ENCODE measurements at places on chromosomes 7 and 10. TPM values are rescaled to one million over a fixed set of nuclear protein-coding genes. Genes with fewer than 3 reads are reported as not detected.
A peak's percentile ranks its signal among the peaks of the same experiment; 100 is the strongest.

DNA sequence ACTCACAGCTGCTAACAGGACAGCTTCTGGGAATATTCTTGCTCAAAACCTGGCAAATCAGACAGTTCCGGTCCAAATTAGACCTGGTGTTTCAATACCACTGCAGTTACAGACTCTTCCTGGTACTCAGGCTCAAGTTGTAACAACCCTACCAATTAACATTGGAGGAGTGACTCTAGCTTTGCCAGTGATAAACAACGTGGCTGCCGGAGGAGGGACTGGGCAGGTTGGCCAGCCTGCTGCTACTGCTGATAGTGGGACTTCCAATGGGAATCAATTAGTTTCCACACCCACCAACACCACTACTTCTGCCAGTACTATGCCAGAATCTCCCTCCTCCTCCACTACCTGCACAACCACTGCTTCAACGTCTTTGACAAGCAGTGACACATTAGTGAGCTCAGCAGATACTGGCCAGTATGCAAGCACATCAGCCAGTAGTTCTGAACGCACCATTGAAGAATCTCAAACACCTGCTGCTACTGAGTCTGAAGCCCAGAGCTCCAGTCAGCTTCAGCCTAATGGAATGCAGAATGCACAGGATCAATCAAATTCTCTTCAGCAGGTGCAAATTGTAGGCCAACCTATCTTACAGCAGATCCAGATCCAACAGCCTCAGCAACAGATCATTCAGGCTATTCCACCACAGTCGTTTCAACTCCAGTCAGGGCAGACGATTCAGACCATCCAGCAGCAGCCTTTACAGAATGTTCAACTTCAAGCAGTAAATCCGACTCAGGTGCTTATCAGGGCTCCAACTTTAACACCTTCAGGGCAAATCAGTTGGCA is 2.1 kb downstream of the SP4 start:
- no peak overlapping the region for H3K4me3 ChIP-seq
- no peak overlapping the region for H3K27ac ChIP-seq
- H3K27me3 ChIP-seq, result no peaks in the 10 kb centered on the region
- DNase-seq, result peak; percentile 25
- peaks cover 36% of the 10 kb centered on the region for H3K4me1 ChIP-seq

- DNase-seq, result no peak
- no peaks in the 10 kb centered on the region for H3K27me3 ChIP-seq
- no peak overlapping the region for H3K4me3 ChIP-seq
Observed at GRCh38 chr7:24741679-24742505, 15.4 kb downstream of the GSDME start.

DNA sequence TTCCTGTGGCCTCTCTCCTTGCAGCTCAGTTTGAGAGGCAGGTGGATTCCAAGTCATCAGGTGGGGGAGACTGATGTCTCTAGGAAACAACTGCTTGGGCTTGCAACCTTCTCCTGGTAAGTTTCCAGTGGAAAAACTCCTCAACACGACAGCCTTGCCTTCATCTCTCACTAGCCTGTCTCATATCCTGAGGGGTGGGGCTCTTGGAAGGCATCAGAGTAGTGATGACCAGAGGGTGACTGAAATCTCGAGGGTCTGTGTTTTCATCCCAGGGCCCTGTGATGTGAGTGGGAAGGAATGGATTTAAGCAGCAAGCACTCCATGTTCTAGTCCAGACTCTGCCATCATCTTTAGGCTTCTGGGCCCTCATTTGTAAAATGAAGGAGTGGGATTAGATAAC is 107.0 kb downstream of the NRP1 start:
- H3K4me1 ChIP-seq, result no peaks in the 10 kb centered on the region
- DNase-seq, result no peak

- H3K36me3 ChIP-seq, result no peaks in the 10 kb centered on the region
- no peaks in the 10 kb centered on the region for H3K4me1 ChIP-seq
- H3K27ac ChIP-seq, result no peak overlapping the region
- H3K4me3 ChIP-seq, result no peak overlapping the region
- no peaks in the 10 kb centered on the region for H3K27me3 ChIP-seq
Observed at GRCh38 chr7:50211130-50212015, 93.1 kb upstream of the IKZF1 start.

GRCh38 chr7:138196971-138197896 is 121.0 kb downstream of the AKR1D1 start:
- no peak overlapping the region for H3K27ac ChIP-seq
- DNase-seq, result no peak
- H3K27me3 ChIP-seq, result no peaks in the 10 kb centered on the region
- H3K36me3 ChIP-seq, result no peaks in the 10 kb centered on the region
- no peaks in the 10 kb centered on the region for H3K4me1 ChIP-seq

RGR gene
- total RNA-seq, result not detected

- DNase-seq, result peak; percentile 43
- H3K27me3 ChIP-seq, result no peaks in the 10 kb centered on the region
- H3K27ac ChIP-seq, result no peak overlapping the region
- H3K4me3 ChIP-seq, result no peak overlapping the region
- H3K36me3 ChIP-seq, result no peaks in the 10 kb centered on the region
Observed at GRCh38 chr7:154720016-154720415, 282.9 kb downstream of the PAXIP1 start.

DNA sequence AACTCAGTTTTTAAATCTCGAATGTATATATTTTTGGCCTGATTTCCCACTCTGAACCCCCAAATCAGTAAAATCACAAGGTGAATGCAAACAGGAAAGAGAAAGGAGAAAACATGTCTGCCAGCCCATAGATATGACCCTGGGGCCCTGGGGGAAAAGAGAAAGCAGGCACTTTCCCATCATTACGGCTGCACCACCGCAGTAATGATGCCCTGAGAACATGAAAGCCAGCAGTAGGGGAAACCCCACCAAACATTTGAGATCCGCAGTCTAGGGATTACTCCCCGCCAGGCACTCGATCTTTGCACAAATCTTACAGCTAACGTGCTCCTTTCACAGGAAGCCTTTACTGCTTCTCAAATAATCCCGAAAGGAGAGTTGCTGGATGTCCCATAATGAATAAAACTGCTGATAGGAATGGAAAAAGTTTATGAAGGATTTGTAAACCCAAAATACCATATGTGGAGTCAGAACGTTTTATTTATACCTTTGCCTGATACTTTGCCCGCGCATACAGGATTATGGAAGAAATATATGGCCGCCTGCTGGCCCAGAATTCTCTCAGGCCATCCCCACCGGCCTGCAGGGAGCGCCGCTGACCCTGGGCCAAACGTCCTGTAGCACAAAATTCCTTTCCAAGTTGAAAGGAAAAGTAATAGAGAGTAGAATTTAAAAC is 180.0 kb upstream of the INHBA start:
- H3K4me1 ChIP-seq, result no peaks in the 10 kb centered on the region
- DNase-seq, result no peak
- no peaks in the 10 kb centered on the region for H3K27me3 ChIP-seq
- H3K27ac ChIP-seq, result no peak overlapping the region

SMO gene
- total RNA-seq, result 4.4 TPM

NEUROG3 gene
- not detected for total RNA-seq

DNA sequence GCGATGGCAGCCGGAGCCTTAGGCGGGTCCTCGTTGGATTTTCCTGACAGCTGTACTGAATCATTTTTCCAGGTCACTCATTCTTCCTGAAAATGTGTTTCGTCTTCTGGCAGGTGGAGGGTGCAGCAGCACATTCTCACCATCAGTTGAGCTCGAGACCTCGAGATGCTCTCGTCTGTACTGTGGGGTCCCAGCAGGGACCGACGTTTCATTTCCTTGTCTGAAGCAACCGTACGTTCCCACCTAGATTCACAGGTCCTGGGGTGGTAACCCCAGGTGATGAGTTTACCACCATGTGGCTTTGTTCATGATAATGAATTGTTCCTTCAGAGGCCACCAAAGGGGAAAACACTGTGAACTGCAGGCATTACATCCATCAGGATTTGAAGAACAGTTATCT is 298.5 kb upstream of the FOXK1 start:
- H3K4me1 ChIP-seq, result no peaks in the 10 kb centered on the region
- H3K27me3 ChIP-seq, result no peaks in the 10 kb centered on the region
- H3K27ac ChIP-seq, result no peak overlapping the region
- H3K36me3 ChIP-seq, result no peaks in the 10 kb centered on the region

- H3K4me1 ChIP-seq, result no peaks in the 10 kb centered on the region
- no peaks in the 10 kb centered on the region for H3K27me3 ChIP-seq
- no peaks in the 10 kb centered on the region for H3K36me3 ChIP-seq
Observed at GRCh38 chr7:80644054-80644453, 5.6 kb downstream of the CD36 start.

GRCh38 chr10:112360308-112361270 is 13.3 kb upstream of the ACSL5 start:
- no peak overlapping the region for H3K4me3 ChIP-seq
- H3K27ac ChIP-seq, result no peak overlapping the region
- H3K4me1 ChIP-seq, result no peaks in the 10 kb centered on the region
- H3K36me3 ChIP-seq, result no peaks in the 10 kb centered on the region
- H3K27me3 ChIP-seq, result no peaks in the 10 kb centered on the region

GRCh38 chr10:93113042-93113441 is 39.3 kb downstream of the CYP26A1 start:
- DNase-seq, result no peak
- H3K4me1 ChIP-seq, result no peaks in the 10 kb centered on the region
- H3K27me3 ChIP-seq, result no peaks in the 10 kb centered on the region
- no peaks in the 10 kb centered on the region for H3K36me3 ChIP-seq
- H3K4me3 ChIP-seq, result no peak overlapping the region
- H3K27ac ChIP-seq, result no peak overlapping the region

DNA sequence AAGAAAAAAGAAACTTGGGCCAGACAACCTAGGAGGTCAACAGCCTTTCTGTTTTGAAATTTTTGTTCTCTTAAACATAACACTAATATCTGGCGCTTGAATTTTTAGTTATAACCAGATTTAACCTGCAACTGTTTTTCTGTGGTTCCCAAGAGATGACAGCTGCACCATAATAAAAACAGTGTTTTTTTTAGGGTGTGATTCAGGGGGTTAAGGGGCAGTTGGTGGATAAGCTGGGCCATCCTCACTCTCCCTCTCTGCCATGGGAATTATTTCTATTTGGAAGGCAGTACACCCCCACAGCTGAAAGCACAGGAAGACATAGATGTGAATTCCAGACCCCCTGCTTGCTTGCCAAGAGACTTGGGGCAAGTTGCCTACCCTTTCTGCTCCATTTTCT is 20.1 kb upstream of the TM9SF3 start:
- no peak for DNase-seq
- no peak overlapping the region for H3K27ac ChIP-seq
- H3K36me3 ChIP-seq, result no peaks in the 10 kb centered on the region
- no peaks in the 10 kb centered on the region for H3K4me1 ChIP-seq
- H3K27me3 ChIP-seq, result no peaks in the 10 kb centered on the region

GRCh38 chr10:58806323-58806722 is 293.7 kb downstream of the BICC1 start:
- no peak overlapping the region for H3K27ac ChIP-seq
- no peak overlapping the region for H3K4me3 ChIP-seq
- no peak for DNase-seq

- H3K4me1 ChIP-seq, result no peaks in the 10 kb centered on the region
- H3K36me3 ChIP-seq, result no peaks in the 10 kb centered on the region
- no peak overlapping the region for H3K4me3 ChIP-seq
- no peaks in the 10 kb centered on the region for H3K27me3 ChIP-seq
Observed at GRCh38 chr7:1562597-1563051, 6.6 kb upstream of the TMEM184A start.
